ENCODE measurements at places on chromosomes 11 and 22.

GRCh38 chr11:132158696-132159095, 788.3 kb downstream of the NTM start:
- DNase-seq: no peak

- no peak for DNase-seq
These were observed 48.5 kb upstream of the PPP2R1B start for GRCh38 chr11:111814557-111815320.

DNA sequence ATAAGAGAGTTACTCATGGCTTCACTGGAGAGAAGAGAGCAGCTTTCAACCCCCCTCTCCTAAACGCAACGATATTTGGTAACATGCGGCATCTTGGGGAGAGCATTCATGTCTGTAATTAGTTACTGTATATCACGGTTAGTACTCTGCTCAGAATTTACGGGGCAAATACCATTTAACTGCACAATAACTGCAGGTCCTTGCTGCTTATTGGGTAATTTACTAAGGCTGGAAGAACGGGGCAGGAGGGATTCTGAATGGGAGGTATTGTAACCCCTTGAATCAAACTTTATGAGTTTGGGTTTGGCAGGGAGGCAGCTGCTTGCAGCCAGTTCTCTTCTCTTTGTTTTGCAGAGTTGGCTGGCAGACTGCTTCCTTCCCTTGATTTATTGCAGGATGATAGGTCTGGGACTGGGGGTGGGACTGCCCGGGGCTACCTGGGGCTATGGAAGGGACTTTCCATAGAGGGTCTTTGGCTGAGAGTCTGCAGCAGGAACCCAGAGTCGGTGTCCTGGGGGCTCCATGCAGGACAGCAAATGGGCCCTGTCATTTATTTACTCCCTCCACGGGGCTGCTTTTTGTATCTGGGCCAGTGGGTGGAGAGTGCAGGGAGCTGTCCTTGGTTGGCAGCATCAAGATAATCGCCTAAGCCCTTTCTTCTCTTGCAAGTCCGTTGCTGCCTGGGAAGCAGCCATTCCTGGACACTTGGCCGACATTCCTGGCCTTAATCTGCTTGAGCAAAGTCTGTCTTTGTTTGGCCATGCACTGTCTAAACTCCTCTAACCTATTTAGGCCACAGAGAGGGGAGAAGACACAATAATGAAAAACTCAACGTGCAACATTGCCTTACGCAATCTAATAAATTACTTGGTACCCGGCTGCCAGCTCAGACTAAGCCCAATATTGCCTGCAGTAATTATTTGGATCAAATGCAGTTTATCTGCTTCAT, 188.9 kb downstream of the ST3GAL4 start:
- DNase-seq: no peak

DNA sequence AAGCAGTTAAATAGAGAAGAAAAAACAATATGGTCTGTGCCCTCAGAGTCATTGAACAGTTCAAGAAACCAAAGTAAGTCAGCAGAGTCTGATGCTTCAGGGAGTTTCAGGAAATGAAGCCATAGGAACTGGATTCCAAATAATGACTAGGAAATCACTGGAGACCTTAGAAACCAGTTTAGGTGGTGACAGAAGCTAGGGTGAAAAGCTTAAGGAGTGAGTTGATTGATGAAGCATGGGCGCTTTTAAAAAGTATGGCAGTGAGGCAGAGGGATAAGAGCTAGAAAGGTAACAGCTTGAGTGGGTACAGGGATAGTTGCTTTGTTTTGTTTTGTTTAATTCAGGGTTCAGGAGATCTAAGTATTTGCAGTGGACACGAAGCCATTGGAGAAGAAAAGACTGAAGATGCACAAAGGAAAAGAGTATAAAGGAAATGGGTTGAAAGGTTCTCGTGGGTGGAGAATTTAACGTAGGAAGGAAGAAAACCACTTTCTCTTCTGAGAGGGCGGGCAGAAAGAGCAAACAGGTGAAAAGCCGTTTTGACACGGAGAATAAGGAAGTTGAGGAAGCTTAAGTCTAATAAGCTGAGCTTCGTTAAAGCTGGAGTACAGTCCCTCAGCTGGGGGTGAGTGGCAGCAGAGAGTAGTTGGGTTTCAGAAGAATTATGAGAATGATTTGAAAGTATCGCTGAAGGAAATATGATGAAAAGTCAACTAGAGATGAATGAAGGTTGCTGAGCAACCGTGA, 14.8 kb downstream of the SGSM3 start:
- DNase-seq: no peak

DNA sequence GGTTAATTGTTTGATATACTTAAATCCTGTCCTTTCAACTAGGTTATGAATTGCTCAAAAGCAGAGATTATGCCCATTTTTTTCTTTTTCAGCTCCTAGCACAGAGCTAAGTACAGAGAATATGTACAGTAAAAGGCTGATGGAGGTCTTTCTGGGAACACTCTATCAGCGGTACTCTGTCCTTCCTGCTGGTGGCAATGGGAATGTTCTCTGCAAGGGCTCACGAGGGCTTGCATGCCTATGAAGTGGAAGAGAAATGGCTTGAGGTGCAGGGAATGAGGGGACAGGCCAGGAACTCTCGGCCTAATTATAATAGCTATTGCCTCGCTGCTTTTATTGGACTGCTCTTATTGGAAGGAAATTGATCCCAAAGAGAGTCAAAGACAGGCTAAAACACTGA, 83.7 kb upstream of the RAB1B start:
- no peak for DNase-seq

- peak; percentile 54 for DNase-seq
These were observed 1.2 kb upstream of the ARHGEF12 start for GRCh38 chr11:120334894-120335462.

- no peak for DNase-seq
These were observed 212.0 kb upstream of the PGR start for GRCh38 chr11:101341578-101341977.

DNA sequence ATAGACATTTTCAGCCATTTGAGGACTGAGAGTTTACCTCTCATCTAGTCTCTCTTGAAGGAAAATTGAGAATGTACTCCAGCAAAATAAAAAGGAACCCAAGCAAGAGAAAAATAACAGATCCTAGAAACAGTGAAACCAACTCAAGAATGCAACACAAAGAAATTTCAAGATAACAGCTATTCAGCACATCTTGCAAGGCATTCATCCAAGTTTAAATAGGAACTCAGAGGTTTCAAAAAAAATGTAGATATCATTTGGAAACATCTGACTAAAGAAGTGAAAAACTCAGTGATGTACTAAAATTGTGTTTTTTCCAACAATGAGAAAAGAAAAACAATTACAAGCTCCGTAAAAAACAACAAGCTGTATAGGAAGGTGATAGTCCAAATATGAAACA, 76.4 kb downstream of the TMEM135 start:
- no peak for DNase-seq

Data from thymus (tissue), 14 donors.